ENCODE measurements at places on chromosomes 1 and 21. TPM values are rescaled to one million over a fixed set of nuclear protein-coding genes. Genes with fewer than 3 reads are reported as not detected.
A peak's percentile ranks its signal among the peaks of the same experiment; 100 is the strongest.

GRCh38 chr1:109821831-109822745 is 58.4 kb upstream of the EPS8L3 start:
- no peak overlapping the region for H3K4me3 ChIP-seq
- H3K4me1 ChIP-seq: peaks cover 35% of the 10 kb centered on the region
- H3K36me3 ChIP-seq: no peaks in the 10 kb centered on the region
- DNase-seq: peak; percentile 34
- peak overlapping the region; percentile 36 for H3K27ac ChIP-seq

Gene LCE1C
- not detected for total RNA-seq

DNA sequence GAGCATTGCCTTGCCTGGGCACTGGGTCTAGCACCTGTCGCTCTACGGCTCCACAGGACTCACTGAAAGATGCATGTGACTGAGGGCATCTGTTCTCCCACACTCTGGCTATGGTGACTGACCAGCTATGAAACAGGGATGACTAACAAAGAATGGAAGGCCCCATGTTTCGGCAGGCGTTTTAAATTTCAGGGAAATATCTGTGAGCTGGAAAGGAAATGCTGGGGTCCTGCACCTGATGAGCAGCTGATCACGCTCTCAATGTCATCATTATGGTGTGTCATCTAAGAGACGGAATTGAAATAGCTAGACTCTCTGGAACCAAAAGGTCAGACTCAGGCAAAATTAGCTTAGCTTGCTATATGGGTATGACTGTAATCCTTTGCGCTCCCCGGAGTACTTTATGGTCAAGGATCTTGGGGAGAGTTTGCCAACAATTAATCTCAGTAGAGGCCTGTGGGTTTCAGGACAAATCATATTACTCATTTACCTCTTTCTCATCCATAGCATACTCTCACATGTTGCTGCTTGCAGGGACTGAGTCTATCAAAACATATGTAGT is 24.5 kb upstream of the PALMD start:
- H3K4me1 ChIP-seq: no peaks in the 10 kb centered on the region
- no peak overlapping the region for H3K4me3 ChIP-seq
- DNase-seq: no peak
- H3K27me3 ChIP-seq: peaks cover 2% of the 10 kb centered on the region
- no peaks in the 10 kb centered on the region for H3K36me3 ChIP-seq

Gene TNFRSF14
- 140 TPM for total RNA-seq

GRCh38 chr1:183148599-183148998 is 37.5 kb upstream of the LAMC2 start:
- no peak for DNase-seq
- no peaks in the 10 kb centered on the region for H3K4me1 ChIP-seq
- no peak overlapping the region for H3K27ac ChIP-seq
- no peak overlapping the region for H3K4me3 ChIP-seq
- no peaks in the 10 kb centered on the region for H3K27me3 ChIP-seq

Gene PLA2G4A
- not detected for total RNA-seq

GRCh38 chr1:117077267-117077666 is 17.1 kb downstream of the TTF2 start:
- peaks cover 83% of the 10 kb centered on the region for H3K36me3 ChIP-seq
- H3K27ac ChIP-seq: peak overlapping the region; percentile 76
- H3K4me3 ChIP-seq: no peak overlapping the region
- peak; percentile 70 for DNase-seq

Gene GBP5
- total RNA-seq: 163 TPM

Gene LCE3E
- total RNA-seq: not detected

GRCh38 chr1:44050261-44050660 is 19.0 kb upstream of the SLC6A9 start:
- no peak for DNase-seq
- H3K36me3 ChIP-seq: no peaks in the 10 kb centered on the region
- H3K4me1 ChIP-seq: peaks cover 18% of the 10 kb centered on the region
- no peak overlapping the region for H3K27ac ChIP-seq
- no peak overlapping the region for H3K4me3 ChIP-seq

DNA sequence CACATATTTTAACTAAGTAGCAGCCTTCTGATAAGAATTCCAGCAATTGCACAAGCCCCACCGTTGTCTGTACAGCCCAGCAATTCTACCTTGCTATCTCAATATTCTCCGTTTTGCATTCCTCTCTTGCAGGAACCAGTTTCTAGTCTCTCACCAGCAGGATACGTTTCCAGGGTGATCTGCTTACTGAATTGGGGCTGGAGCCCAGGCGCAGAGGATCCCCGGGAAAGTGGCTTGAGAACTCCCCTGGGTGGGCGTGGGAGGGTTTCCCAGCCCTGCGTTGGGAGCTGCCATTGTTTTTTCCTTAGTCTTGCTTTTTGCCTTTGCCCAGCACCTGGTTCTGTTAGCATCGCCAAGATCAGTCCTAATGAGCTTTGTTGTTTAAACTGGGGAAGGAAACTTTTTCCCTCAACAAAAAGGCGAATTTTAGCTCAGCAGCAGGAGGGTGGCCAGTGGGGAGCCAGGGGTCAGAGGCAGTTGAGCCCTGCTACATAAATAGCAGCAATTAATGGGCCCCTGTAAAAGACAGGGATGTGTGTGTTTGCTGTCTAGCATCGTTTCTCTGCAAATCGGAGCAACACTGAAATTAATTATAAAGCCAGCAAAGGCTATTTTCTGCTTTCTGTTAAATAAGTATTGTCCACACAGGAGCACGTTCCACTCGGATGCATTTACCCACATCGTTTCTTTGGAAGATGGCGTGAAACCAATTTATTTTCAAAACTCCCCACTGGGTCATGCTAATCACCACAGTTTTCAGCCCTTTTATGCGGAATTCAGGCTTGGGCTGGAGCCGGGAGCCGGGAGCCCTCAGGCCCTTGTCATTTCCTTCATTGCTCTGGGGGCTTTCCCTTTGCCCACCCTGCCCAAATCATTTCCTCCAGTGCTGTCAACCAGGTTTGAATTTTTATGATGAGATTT is 36.6 kb downstream of the HUNK start:
- H3K27me3 ChIP-seq: peaks cover 25% of the 10 kb centered on the region
- no peak for DNase-seq
- no peak overlapping the region for H3K4me3 ChIP-seq

DNA sequence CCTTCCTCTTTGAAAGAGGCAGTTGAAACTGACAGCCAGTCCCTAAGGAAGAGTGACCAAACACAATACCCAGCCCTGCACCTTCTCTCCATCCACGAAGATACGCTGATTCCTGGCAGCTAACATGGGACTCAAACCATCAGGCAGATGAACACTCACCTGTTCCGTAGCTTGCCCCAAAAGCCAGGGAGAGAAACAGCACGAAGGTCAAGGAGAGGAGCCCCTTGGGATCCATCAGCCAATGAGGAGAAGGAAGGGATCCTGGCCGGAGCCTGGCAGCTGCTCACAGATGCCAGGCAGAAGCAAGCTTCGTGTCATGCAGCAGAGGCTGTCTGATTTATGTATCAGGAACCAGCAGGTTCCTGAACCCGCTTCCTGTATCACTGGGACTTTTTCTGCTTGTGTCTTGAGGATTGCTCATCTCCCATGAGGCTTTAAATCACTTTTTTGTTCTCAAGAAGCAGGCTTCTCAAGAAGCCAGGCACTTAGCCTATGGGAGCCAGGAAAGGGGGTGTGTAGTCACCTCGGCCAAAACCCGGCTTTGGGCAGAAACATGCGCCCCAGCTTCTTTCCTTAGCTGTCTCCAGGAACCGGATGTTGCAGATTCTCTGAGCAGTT is at the start of gene SLAMF1:
Gene SLAMF1, minus strand, starts transcription at position 334 of the 618 bp plus-strand sequence. Its CDS starts 99 bp downstream, at position 235.
- no peaks in the 10 kb centered on the region for H3K27me3 ChIP-seq
- peaks cover 49% of the 10 kb centered on the region for H3K4me1 ChIP-seq
- H3K36me3 ChIP-seq: peaks cover 65% of the 10 kb centered on the region

DNA sequence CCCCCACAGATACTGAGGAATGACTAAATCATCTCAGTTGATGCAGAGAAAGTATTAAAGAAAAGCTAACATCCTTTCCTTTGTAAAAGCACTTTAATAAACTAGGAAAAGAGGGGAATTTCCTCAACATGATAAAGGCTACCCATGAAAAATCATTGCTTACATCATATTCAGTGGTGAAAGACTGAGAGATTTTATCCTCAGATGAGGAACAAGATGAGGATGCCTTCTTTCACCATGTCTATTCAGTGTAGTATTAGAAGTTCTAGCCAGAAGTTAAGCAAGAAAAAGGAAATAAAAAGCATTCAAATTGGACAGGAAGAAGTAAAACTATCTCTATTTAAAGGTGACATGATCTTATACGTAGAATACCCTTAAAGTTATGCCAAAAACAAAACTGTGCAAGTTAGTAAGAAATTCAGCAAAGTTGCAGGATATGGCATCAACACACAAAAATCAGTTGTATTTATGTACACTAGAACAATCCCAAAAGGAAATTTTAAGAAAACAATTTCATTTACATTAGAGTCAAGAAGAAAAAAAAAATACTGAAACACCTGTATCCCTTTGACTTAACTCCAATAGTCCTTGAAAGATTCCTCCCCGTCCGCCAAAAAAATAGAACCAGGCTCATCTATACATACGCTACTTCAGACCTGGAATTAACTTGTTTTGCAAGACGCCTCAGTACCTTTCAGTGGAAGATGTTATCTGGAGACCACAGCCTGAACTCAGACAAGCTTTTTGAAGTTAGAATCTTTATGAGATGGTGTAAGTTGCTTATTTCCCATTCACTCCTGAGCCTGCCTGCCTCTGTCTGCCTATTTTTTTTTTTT is 17.5 kb downstream of the ZMYM4 start:
- peaks cover 38% of the 10 kb centered on the region for H3K4me1 ChIP-seq
- no peak overlapping the region for H3K4me3 ChIP-seq
- H3K27me3 ChIP-seq: no peaks in the 10 kb centered on the region
- no peak for DNase-seq
- peak overlapping the region; percentile 16 for H3K27ac ChIP-seq

Data from activated CD8-positive, alpha-beta T cell treated with anti-CD3 and anti-CD28 coated beads for 36 hours (primary cell).